ENCODE measurements at places on chromosomes 6 and 20. TPM values are rescaled to one million over a fixed set of nuclear protein-coding genes. Genes with fewer than 3 reads are reported as not detected.

- DNase-seq: peak; percentile 82
Observed at GRCh38 chr6:17877196-17877894, 110.1 kb downstream of the KIF13A start.

WFDC10B gene
- not detected for total RNA-seq

TRIM15 gene
- total RNA-seq: not detected

UBD gene
- total RNA-seq: not detected

ALDH8A1 gene
- not detected for total RNA-seq
